Spinal cord (tissue), 10 donors: ENCODE measurements at places on chromosomes 2 and 18. TPM values are rescaled to one million over a fixed set of nuclear protein-coding genes. Genes with fewer than 3 reads are reported as not detected.
A peak's percentile ranks its signal among the peaks of the same experiment; 100 is the strongest.

DNA sequence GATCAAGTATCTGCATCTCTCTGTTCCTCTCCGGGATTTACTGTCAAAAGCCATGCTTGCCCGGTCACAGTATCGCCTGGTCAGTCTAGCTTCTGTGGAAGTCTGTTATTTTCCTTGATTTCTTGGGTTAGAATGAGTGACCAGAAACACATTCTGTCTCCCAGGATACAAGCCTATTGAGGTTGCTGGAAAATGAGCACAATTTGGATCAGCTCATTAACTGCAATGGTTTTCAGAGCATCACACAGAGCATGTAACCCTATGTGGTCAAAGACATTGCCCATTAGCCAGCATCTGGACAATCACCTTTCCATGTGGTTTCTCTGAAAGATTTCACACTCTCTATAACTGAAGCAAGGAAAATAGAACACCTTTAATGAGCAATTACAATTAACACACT lies 124.2 kb upstream of the FAM98A start:
- peak; percentile 68 for DNase-seq

GRCh38 chr2:237693291-237693994 lies 66.1 kb downstream of the LRRFIP1 start:
- no peak for DNase-seq

The ICA1L gene
- 55.8 TPM for total RNA-seq

DNA sequence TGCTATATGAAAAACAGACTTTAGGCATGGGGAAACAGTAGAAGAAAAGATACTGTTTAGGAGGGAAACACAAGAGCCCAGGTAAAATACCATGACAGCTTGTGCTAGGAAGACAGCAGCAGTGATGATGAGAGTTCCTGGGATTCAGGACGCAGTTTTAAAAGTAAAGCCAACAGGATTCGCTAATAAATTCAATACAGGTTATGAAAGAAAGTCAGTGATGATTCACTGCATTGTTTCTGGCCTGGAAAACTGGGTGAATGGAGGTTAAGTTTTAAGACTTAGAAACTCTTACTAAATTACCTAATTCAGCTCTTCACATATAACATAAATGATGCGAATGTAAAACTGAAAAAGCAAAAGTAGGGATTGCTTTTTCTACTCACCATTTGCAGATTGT lies 27.9 kb upstream of the RNU4ATAC start:
- DNase-seq, result no peak

DNA sequence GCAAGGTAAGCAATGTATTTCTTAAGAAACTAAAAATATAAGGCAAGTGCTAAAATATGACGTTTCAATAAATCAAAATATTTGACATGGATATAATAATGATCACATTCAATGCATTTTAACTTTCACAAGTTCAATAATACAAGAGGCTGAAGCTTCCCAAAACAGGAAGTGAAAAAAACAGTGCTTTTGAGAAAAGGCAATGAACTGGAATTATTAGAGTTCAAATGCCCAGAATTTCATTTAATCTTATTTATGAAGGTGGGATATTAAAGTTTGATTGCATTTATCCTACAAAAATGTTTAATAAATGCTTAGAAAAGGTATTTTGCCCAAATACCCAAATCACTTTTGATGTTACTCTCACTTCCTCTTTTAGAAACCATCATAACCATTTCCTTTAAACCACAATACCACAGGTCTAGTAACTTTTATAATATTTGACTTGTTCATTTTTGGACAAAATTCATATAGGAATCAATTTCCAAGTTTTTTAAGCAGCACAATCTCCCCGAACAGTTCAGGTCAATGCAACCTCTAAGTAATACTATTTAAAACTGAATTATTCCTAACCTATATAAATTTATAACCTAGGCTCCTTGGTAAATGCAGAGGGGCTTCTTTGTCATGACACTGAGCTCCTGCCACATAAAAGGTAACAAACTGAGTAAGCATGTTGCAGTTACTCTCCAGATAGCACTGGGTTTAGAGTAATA lies 2.1 kb downstream of the NCKAP1 start:
- DNase-seq, result no peak

- DNase-seq, result no peak
Measured at GRCh38 chr2:231017231-231017598, 20.1 kb upstream of the C2orf72 start.

The CFC1 gene
- total RNA-seq, result 3.3 TPM

DNA sequence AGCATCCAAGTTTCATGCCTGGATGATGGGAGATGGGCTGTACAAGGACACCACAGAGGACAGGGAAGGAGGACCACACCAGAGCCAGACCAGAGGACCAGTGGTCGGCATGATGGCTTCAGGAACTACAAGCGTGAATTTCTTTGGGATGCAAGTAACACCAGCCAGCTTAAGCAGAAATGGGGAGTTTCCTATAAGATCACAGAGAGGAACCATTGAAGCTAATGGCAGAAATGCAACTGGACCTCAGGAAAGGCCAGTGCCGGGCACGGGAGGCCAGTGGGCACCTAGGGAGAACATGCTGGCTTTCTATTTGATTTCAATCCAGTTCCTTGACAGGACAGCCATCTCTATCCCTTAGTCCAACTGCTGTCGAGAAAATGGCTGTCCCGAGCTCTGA lies 145.4 kb downstream of the SH3BP4 start:
- DNase-seq, result no peak

- DNase-seq, result no peak
Measured at GRCh38 chr2:40428439-40428838, 23.5 kb downstream of the SLC8A1 start.

DNA sequence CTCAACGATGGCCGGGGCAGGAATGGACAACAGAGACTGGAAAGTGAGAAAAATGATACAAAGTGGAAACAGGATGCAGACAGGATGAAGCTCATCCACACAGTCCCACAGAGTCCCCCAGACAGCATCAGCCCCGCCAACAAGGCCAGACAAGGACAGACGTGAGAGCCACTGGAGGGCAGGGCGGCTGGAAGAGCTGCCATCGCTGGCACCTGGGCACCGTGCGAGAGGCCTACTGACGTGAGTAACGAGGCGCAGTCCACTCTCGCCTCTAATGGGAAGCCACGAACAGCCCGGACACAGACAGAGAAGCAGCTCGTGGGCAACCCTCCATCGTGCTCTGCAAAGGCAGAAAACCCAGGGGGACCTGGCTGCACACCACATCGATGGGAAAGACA lies 17.1 kb downstream of the HDAC4 start:
- no peak for DNase-seq

- DNase-seq, result no peak
Measured at GRCh38 chr18:59264121-59264571, 9.1 kb downstream of the RAX start.

DNA sequence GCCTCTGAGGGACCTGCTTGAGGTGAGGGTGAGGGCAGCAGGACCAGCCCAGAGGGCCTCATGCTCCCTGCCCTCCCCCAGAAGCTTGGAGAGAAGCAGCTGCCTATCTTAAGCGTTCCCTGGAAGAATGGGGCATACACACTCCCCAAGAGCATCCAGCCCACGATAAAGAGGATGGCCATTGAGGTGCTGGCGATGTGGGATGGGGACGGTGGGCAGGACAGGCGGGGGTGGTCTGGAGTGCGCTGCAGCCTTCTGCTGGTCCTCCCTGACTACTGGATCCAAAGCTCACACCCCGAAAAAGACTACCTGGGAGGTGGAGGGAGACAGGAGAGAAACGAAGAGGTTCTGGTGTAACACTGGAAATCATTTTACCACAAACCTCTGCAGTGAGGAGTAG lies 45.6 kb downstream of the LMAN2L start:
- no peak for DNase-seq

The NAT8 gene
- total RNA-seq, result not detected

The RAPGEF4 gene
- total RNA-seq, result 65.8 TPM

- no peak for DNase-seq
Measured at GRCh38 chr2:192775459-192776262, 580.9 kb upstream of the TMEFF2 start.

The CLEC4F gene
- not detected for total RNA-seq

- DNase-seq, result no peak
Measured at GRCh38 chr18:2908166-2908945, 61.5 kb downstream of the EMILIN2 start.

The CABLES1 gene
- 11.9 TPM for total RNA-seq

The MTCL1 gene
- 14.1 TPM for total RNA-seq

The SLC5A6 gene
- total RNA-seq, result 41.4 TPM

DNA sequence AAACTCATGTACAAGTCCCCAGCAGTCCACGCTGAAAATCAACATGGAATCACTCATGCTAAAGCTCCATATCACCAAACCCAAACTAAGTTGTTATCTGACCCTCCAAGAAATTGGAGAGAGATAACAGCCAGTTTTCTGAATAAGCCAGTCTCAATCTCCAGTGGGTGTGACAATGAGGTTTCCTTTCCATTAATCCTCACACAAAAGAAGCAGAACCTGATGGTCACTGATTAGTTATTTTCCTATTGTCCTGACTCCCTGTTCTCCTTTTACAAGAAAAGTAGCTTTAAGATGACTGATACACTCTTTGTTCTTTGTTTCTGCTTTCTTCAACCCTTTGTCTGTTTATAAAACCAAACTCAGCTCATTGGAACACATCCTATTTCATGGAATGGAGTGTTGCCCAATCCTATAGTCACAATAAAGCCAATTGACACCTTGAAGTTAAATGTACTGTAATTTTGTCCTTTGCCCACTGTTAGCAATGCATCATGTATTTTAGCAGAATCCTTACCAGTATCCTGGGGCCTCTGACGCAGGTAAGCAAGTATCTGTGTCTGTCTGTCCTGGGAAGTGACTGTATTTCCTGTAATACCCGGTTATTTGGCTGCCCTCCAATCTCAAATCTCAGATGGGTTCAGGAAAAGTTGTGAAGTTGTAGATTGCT lies 30.6 kb upstream of the SH3RF3 start:
- DNase-seq, result no peak

DNA sequence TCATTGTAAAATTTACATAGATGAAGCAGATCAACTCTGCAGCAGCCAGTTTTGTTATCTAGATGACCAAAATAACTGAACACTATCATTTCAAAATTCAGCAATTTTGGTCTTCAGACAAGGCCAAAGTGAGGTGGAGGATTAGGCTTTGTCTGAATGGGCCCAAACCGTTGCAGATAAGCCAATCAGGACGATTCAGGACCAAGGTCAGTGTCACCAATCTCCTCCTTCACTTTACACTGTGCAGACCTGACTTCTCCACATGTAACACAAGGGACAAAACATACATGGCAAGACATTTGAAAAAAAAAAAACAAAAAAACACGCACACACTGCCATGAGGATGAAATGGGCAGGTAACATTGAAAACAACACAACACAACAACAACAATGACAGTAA lies 211.2 kb downstream of the NAPG start:
- DNase-seq, result no peak

The DCDC2C gene
- total RNA-seq, result 1.3 TPM

- peak; percentile 62 for DNase-seq
Measured at GRCh38 chr18:32469190-32469651, 1.5 kb downstream of the GAREM1 start.

- no peak for DNase-seq
Measured at GRCh38 chr2:12856934-12857601, 140.3 kb downstream of the TRIB2 start.

- peak; percentile 90 for DNase-seq
Measured at GRCh38 chr2:38376346-38377049, 575 bp downstream of the ATL2 start.

DNA sequence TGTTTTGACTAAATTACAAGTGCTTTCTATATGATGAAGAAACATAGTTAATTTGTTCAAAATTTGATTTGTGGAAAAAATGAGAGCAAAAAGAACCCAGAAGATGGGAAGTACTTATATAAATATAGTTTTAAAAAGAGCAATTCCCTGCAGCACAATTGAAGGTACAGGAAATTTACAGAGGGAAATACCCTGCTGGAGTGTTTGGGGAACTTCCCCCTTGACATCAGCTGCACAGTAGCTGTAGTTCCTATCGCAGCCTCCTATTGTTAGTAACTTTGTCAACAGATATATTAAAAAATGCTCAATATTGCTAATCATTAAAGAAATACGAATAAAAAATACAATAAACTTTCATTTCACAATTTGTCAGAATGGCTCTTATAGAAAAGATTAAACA lies 1118.8 kb upstream of the ZEB2 start:
- no peak for DNase-seq

The ATP8B1 gene
- total RNA-seq, result 12.0 TPM

DNA sequence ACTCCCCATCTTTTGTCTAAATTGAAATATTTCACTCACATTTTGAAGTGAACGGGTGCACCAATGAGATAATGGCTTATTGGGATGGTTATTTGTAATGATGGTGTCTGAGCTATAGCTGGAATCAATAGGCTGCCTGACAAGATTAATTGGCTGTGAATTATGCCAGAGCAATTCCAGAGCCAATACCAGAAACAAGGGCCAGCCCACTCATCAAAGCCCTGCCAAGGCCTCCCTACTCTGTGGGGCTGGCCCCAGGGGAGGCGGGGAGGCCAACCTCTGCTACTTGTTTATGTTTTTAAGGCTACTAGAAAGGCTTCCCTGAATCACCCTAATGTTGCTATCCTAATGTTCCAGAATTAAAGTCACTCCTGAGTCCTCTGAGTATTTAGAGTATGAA lies 29.1 kb upstream of the NEMP2 start:
- no peak for DNase-seq

DNA sequence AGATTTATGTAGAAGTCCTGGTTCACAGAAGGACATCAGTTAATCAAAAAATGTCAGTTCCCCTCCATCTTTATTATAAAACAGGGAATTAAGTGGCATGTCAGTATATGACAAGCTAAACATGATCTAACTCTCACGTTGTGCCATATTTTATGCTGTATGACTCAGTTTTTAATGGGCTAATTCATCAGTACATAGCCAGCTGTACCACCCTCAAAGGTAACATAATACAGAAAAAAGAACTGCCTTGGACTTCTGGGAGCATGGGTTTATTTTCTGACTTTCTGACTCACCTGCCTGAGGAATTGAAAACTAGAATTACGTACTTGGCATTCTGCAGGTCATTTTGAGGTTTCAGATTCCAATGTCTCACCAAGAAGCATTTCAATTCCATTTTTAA lies 135.7 kb downstream of the CMPK2 start:
- no peak for DNase-seq

DNA sequence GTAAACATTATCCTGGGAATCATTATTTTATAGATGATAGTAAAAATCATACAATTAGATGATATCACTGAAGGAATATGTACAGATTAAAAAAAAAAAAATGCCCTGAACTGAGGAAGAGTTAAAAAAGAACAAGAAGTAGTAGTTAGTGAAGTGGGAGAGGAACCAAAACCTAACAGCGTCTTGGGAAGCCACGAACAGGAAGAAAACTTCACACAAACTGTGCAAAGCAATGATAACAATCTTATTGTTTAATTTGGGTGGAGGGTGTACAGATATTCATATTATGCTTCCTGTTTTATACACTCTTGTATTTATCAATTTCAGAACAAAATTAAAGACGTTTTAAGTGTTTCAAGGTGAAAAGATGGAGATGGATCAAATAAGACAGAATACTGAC lies 3.5 kb downstream of the HEATR5B start:
- DNase-seq, result no peak

The TACR1 gene
- 7.3 TPM for total RNA-seq

- DNase-seq, result no peak
Measured at GRCh38 chr18:60191926-60192325, 180.6 kb downstream of the MC4R start.
